NCI-H187 (cell line): ENCODE measurements at places on chromosomes 11 and 22.

DNA sequence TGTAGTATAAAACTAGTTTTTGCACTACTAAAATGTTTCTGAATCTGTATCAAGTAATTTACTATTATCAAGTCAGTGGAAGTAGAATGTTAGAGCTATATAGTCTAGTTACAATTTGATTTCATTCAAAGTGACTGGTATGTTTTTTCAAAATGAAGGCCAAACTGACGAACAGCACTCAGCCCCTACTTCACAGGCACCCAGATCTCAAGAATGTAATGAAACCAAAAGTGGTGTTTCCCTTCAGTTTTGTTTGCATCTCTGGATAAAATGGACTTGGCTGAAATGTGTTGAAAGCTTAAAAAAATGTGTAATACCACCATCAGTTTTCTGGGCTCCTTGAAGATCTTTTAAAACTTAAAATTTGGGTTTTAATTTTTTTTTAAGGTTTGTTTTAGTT is 46.4 kb downstream of the QSER1 start:
- DNase-seq = no peak

DNA sequence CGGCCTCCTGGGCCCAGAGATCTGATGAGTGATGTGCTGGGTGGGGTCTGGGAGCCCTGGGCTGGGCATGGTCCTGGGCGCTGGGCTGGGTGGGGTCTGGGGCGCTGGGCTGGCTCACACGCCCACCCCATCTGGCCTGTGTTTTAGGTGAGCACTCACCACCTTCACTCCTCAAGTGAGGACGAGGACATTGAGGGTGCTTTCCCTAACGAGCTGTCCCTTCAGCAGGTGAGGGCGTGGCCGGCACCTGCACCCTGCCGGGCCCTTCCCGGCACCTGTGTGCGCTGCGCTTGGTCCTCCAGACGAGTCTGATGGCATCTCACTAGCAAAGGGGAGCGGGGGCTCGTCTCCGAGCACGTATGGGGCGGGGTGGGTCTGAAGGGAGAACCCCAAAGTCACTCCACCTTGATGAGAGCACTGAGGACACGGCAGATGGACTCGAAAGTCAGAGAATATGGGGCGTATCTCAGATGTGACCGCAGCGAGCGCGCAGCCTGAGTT is 37.9 kb downstream of the SBF1 start:
- no peak for DNase-seq

- no peak for DNase-seq
Observed at GRCh38 chr11:32081901-32082300, 9.0 kb upstream of the RCN1 start.

DNA sequence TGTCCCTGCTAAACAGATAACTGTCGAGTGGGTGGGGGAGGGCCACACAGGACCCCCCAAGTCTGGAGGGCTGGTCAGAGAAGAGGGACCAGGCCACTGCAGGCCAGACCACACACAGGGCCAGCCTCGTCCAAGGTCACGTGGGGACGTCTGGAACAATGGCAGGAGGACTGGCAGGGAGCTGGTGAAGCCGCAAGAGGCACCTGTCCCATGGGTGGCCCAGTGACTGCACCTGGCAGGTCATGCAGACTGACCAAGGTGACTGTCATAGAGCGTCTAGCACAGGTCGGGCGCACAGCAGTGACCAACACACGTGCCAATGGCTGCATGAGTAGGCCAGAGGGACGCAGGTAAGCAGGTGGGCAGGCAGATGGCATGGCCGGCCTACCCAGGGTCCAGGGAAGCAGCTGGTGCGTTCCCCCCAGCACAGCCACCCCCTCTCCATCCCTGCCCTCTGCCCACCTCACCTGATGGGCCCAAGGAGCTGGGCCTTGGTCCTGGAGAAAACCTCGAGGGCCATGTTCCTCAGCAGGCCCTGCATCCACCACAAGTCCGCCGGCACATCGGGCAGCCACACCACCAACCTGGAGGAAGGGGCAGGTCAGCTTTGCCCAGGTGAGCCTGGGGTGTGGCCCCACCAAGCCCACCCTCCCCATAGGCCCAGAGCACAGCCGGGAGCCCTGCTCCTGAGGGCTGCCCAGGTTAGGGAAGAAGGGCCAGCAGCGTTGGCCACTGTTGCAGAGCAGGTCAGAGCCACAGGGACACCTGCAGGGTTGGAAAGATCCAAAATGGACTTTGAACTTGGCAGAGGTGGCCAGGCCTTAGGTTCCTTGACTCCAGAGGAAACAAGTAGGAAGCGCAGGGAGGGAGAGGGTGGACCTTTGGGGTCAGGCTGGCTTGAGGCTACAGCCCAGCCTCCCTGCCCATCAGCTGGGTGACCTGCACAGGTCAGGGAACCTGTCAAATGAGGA is 10.4 kb downstream of the PNPLA5 start:
- DNase-seq = no peak

DNA sequence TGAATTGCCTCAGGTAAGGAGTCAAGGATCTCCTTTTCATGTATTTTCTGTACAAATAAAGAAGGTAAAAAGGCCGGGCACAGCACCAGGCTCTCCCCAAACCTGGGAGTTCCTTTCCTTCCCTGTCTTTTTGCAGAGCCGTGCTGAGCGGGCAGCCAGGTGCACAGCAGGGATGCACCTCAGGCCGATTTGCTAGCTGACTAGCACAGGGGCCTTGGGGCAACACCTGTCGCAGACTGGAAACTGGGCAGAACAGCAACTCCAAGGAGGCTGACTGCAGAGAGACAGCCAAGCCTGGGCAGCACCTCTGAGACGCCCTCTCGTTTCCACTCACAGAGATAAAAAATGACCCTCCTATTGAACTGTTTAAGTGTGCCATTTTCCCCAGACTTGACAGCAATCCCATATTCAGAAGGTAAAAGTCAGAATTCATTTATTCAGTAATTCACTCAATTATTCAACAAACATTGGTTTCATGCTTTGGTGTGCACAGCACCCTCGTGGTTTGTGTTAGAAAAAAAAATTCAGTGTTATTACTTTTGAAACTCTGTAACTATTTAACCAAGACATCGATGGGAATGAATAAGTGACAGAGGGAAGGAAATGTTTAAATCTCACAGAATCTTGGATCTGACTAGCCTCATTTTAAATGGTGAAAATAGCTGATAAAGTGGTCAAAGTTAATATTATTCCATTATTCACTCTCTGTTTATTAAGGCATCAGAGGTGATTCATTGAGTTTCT is 120.9 kb downstream of the GALNT18 start:
- no peak for DNase-seq

DNA sequence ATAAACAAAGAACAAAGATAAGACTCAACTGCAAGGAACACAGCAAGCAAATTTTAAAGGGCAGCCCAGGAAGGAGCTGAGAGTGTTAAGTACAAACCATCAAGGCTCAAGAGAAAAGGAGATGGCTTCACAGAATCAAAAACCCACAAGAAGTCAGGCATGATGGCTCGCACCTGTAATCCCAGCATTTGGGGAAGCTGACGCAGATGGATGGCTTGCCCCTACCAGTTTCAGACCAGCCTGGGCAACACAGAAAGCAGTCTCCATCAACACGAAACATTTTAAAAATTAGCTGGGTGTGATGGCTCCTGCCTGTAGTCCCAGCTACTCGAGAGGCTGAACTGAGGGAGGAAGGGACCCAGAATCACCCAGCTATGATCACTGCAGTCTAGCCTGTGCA is 32.6 kb downstream of the MAPK1 start:
- DNase-seq = no peak

GRCh38 chr11:113551645-113552044 is 76.4 kb upstream of the DRD2 start:
- DNase-seq = no peak

DNA sequence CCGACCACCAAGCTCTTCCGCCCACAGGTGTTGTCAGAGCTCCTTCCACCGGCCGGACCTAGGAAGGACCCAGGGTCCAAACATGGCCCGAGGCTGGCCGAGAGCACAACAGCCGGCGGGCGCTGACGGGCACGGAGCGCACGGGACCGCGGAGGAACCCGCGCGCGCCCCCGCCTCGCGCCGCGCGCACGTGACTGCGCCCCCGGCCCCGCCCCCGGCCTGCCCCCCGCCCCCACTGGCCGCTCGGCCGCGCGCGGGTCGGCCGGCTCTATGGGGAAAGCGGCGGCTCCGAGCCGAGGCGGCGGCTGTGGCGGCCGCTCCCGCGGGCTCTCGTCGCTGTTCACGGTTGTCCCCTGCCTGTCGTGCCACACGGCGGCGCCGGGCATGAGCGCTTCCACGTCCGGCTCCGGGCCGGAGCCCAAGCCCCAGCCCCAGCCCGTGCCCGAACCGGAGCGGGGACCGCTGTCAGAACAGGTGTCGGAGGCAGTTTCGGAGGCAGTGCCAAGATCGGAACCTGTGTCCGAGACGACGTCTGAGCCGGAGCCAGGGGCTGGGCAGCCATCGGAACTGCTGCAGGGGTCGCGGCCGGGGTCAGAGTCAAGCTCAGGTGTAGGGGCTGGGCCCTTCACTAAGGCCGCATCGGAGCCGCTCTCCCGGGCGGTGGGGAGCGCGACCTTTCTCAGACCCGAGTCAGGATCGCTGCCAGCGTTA is at the start of gene OSBP2:
OSBP2 (plus strand) TSS at position 235 of the 711 bp plus-strand sequence; CDS start at position 271, 36 bp downstream.
- no peak for DNase-seq

GRCh38 chr11:131668500-131669400 is 298.3 kb downstream of the NTM start:
- DNase-seq = no peak

DNA sequence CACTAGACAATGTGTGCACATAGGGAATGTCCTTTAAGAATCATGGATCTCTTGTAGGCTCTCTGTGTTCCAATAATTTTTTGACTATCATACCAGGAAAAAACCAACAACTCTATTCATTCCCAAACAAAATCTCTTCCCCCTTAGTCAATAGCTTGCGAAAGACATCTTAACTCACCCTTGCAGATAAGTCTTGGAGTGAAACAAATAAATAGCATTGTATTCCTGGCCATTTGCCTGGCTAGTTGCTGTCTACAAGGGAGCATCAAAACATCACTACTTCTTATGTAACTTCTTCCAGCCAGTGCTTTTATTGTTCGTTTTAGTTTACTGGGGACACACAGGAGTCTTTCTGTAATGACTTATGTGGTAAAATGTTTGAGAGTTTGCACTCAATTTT is 29.4 kb downstream of the SCN3B start:
- no peak for DNase-seq
